Activated T-cell treated with anti-CD3 and anti-CD28 coated beads for 24 hours (primary cell): ENCODE measurements at places on chromosomes 6 and 20.

DNA sequence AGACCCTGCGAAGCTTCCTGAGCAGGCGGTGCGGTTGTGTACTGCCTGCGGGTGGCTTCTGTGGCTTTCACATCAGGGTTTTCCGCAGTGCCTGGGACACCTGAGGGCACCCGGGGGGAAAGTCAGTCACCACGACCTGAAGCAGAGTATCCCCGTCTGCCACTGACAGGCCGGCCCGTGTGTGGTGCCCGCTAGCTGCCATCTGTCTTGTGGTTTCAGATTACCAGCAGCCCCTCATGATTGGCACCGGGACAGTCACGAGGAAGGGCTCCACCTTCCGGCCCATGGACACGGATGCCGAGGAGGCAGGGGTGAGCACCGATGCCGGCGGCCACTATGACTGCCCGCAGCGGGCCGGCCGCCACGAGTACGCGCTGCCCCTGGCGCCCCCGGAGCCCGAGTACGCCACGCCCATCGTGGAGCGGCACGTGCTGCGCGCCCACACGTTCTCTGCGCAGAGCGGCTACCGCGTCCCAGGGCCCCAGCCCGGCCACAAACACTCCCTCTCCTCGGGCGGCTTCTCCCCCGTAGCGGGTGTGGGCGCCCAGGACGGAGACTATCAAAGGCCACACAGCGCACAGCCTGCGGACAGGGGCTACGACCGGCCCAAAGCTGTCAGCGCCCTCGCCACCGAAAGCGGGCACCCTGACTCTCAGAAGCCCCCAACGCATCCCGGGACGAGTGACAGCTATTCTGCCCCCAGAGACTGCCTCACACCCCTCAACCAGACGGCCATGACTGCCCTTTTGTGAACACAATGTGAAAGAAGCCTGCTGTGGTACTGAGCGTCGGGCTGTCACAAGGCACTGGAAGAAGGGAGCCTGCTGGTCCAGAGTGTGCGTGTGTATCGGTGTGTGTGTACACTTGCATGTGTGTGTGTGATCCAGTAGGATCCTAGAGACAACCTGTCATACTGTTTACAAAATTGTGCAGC is 54.4 kb downstream of the GOPC start:
- DNase-seq: peak; percentile 11

- DNase-seq: no peak
Observed at GRCh38 chr6:164419099-164419498, 890.3 kb downstream of the C6orf118 start.

DNA sequence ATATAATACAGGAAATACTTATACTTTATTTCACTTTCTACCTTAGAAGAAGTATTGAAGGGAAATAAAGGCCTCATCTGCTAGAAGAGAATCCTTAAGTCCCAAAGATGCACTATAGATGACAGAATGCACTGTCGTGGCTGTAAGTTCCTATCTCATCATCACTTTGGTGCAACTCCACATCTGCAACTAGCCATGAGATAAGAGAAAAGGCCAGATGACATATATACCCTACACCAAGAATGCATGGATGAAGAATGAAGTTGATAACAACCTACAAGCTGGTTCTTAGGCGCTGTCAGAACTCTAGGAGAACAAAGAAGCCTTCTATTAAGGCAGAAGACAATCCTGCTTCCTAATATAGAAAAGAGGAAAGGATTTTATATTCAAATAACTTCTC is 11.6 kb upstream of the PLN start:
- DNase-seq: no peak

- no peak for DNase-seq
Observed at GRCh38 chr20:35972462-35972861, 4.1 kb downstream of the CNBD2 start.

- no peak for DNase-seq
Observed at GRCh38 chr6:25137916-25138232, 141.3 kb upstream of the CARMIL1 start.
